ENCODE measurements at places on chromosomes 2 and 18.

- DNase-seq: no peak
Observed at GRCh38 chr2:128172191-128172590, 81.2 kb downstream of the UGGT1 start.

DNA sequence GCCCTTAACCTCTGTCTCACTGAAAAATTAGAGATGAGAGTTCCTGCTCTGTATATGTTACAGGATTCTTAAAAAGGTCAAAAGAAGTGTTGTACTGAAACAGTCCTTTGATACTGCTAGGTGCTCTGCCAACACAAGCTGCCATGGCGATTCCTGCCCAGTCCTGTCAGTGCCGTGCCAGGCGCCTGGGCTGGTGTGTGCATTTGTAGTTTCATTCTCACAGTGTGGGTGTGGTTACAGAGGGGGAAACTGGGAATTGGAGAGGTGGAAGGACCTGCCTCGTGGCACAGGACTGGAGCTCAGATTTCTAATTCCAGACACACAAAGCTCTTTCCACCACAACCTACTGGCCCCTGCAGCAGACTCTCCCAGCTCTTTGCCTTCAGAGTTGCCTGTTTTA, 122.3 kb upstream of the RAB6C start:
- no peak for DNase-seq

DNA sequence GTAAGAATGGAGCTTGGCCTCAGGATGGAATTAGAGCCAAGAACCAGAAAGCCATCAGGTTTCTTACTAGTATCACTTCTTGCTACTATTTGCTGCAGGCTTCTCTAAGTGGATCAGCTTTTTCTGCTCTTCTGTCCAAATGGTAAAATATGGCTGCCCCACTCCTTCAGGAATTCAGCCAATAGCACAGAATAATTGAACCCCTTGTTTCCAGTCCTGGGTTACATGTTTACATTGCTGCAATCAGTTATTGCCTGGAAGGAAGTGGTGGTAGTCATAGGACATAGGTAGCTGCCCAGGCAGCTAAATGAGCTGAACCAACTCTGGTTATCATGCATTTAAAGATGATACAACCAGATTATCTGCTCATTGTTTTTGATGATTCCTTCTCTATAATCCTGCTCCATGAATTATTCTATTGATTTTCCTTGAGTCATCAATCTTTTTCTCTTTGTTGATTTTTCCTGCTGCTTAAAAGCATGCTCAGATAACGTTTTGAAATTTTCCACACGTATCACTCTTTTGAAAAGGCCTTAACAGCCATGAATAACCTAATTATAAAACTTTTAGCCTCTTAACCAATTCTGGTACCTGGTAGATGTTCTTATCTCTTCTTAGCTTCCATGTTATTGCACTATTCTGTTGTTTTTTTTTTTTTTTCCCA, 12.6 kb downstream of the AGPS start:
- DNase-seq: no peak

DNA sequence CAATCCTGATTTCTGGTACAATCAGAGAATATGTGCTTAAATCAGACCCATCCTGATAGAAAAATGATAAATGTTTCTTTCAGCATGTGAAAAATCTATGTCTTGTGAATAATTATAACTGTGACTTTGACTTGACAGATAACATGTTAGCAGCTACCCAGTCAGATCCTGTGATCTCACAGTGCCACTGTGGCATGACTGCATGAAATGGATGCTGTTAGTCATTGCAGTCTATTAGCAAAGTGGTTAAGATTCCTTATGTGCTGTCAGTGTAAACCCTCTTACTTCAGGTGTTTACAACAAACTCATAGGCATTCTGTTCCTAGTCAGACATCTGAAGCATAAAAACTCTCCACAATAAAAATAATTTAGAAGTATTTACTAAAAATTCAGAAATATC, 244.6 kb upstream of the RND3 start:
- no peak for DNase-seq

- no peak for DNase-seq
Observed at GRCh38 chr2:170862286-170862902, 45.7 kb downstream of the GAD1 start.

GRCh38 chr2:157233506-157233905, 24.0 kb upstream of the GALNT5 start:
- DNase-seq: no peak

DNA sequence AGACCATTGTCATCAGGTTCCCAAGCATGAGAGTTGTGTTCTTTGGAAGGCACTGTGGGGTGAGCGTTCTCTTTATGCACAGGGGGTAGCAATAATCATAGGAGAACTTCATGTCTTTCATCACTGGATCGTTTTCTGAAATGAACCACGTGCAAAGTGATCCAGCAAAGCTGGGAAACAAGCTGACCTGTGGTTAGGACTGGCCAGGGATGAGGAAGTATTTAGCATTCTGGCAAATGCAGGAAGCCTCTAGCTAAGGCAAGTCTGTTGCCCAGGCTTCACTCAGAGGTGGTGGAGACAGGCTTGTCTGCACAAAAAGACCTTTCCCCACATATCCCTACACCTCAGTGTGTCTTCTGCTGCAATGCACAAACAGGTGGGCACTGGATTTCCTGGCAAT, 58.6 kb downstream of the MMADHC start:
- DNase-seq: no peak

- no peak for DNase-seq
Observed at GRCh38 chr2:126446106-126446695, 209.8 kb upstream of the GYPC start.

- DNase-seq: no peak
Observed at GRCh38 chr2:83756219-83756618, 702.9 kb downstream of the SUCLG1 start.

DNA sequence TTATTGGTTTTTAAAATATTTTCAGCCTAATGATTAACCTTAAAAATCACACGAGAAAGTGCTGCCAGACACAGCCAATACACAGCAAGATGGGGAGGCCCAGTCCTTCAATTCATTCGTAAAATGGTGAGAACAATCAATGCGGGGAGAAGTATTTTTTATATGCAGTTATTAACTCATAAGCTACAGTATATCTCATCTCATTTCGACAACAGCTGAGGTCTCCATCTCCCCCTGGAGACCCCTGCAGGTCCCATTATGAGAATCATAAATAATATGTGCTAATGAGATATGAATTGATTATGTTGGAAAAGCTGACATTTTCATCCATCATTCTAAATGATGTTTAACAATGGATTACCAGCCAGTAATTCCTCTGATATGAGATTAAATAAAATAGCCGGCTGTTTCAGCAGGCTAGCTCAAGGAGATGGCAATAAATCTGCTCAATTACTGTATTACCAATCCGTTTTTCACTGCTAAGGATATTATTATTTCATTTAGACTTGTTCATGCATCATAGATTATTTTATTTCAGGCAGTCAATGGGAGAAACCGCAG, 535.8 kb downstream of the GALR1 start:
- no peak for DNase-seq

DNA sequence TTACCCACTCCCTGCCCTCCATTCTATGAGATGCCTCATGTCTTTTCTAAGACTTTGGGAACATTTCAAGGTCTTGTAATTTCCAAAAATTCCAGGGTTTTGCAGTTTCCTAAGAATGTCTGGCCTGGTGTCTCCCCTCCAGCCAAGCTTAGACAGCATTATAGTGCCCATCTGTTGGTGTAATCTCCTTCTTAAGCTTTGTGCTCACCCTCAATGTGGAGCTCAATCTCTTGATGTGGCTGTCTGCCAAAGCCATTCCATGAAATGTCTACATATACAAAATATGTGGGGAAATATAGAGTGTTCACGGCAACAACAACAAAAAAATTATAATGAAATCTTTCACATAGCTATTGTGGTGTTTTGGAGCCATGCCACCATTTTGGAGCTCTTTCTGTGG, 558.4 kb downstream of the PIK3C3 start:
- DNase-seq: no peak

- DNase-seq: no peak
Observed at GRCh38 chr2:198975779-198976178, 482.0 kb downstream of the SATB2 start.

GRCh38 chr2:144389151-144389929, 130.6 kb downstream of the ZEB2 start:
- DNase-seq: no peak

DNA sequence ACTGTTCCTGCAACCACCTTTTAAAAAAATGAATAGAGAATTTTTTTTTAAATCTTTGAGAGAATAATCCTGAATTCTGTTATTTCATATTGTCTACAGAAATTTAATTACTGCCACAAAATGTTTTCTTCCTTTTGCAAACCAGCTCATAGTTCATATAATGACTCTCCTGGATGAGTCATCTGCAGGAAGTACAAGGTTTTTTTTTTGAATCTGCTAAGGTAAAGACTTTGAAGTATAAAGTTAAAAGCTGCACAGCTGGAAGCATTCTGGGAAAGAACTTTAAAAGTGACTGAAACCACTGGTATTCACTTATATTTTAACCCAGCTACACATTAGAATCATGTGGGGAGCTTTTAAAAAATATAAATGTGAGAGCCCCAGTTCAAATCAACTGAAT, 25.4 kb downstream of the SESTD1 start:
- DNase-seq: no peak

GRCh38 chr2:15241201-15241600, 319.9 kb downstream of the NBAS start:
- no peak for DNase-seq

- DNase-seq: no peak
Observed at GRCh38 chr18:3970929-3971328, 484.2 kb downstream of the DLGAP1 start.

GRCh38 chr2:210199186-210199765, 26.0 kb downstream of the ACADL start:
- no peak for DNase-seq

- no peak for DNase-seq
Observed at GRCh38 chr18:5625076-5625475, 81.3 kb upstream of the EPB41L3 start.

GRCh38 chr2:39839261-39839848, 60.3 kb upstream of the THUMPD2 start:
- DNase-seq: no peak

DNA sequence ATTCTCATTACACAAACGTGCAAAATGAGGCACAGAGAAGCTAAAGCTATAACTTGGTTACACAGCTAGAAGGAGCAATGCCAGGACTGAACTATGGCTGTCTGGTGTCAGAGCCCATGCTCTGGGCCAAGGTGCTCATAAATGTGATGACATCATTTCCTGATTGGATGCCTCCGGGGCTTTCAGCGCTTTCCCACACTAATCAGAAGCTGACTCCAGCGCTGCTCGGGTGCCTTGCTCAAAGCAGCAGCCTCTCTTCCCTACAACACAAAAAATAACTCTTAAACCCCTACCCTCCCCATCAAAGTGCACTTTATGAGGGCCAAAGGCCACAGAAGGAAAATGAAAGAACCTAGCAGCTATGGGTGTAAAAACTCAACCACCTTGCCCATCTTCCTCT, 90.7 kb downstream of the STK39 start:
- peak; percentile 42 for DNase-seq

- DNase-seq: no peak
Observed at GRCh38 chr2:154263206-154263605, 391.5 kb downstream of the GALNT13 start.

DNA sequence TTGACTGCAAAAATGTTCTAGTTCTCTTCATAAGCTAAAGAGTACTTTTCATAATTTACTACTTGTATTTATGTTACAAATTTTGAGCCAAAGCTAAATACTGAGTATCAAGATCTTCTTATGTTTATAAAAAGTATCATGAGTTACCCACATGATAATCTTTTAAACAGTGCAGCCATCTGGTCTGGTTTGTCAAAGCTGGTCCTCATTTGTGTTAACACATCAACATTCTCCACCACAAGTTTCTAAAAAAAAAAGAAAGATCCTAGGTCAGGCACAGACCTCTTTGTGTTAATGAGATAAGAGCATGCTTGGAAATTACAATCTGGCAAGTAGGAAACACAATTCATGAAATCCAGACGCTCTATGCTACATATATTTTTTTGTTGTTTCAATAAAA, 75.5 kb upstream of the FRZB start:
- no peak for DNase-seq

DNA sequence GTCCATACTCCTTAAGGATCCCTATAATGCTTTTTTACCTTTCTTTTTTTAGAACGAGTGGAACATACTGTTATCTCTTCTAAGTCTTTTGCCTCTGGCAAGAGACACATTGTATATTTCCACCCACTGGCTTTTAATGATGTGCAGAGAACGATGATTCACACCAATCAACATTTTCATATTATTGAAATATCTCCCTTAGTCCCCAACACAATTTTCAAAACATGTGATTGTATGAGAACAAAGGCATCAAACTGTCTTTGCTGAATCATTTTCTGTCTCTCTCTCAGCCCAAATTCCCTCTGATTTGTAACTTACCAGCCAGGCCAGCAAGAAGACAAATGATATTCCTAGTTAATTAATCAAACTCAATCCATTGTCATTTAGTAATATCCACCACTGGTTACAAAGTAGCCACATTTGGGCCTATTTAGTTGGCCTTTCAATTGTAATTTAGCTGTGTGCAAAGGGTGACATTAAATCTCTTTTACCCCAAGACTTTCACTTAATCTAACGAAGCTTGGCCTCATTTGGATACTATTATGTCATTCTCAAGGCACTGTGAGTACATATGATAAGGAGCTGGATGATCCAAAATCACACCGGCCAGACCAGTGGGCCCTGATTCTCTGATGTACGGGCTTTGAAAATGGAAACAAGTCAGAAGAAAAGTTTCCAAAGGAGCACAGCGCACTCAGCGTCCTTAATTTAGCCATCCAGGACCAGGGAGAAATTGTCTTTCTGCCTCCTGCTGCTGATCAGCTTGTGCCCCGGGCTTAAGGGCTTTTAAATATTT, 185.1 kb downstream of the SCG2 start:
- DNase-seq: no peak

DNA sequence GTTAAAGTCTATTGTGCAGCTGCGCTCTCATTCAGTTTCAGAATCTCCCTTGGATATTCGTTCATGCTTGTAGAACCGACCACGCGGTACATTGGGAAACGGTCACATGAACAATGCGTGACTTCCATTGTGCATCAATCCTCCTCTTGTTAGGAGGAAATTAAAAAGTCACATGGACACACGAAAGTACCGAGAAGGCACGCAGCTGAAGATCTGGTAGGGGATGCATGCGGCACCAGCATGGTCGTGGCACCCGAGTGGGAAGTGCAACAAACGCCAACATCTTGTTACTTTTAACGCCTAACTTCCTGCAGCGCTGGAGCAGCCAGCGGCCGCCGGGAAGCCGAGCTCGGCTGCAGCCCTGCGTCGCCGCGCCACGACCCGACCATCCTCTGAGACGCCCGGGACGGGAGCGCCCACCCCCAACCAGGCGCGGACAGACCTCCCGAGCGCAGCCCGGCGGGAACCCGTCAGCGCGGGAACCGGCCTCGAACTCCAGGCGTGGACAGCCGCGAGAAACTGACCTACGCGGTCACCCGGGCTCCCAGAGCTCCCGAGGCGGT, 412 bp downstream of the OSBPL1A start:
- peak; percentile 74 for DNase-seq

- DNase-seq: no peak
Observed at GRCh38 chr2:6876309-6876708, 1.3 kb upstream of the RSAD2 start.

- no peak for DNase-seq
Observed at GRCh38 chr2:88196490-88197087, 26.4 kb downstream of the THNSL2 start.

DNA sequence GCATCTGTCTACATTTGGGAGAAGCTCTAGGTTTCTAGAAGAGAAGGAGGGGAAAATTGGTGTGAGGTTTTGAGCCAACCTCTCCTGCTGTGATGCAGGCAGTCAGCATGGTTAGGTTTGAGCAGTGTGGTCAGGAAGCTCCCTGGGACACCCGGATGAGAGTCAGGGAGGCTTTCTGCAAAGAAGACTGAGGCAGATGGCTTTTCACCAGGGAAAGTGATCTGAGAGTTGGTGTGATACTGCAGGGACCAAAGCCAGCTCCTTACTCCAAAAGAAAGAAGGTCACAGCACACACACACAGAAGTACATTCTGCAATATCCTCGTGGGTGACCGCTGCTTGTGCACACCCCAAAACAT, 75.8 kb upstream of the BCL11A start:
- DNase-seq: no peak

Data from T1000 (cell line).